GM23338 (cell line): ENCODE measurements at places on chromosomes 4 and X. TPM values are rescaled to one million over a fixed set of nuclear protein-coding genes. Genes with fewer than 3 reads are reported as not detected.
A peak's percentile ranks its signal among the peaks of the same experiment; 100 is the strongest.

IL15 gene
- total RNA-seq = 2.3 and 2.7 TPM in 2 replicates

WDR17 gene
- total RNA-seq = 4.3 and 4.7 TPM in 2 replicates

GRCh38 chr4:128571747-128572146, 237.8 kb upstream of the JADE1 start:
- DNase-seq = no peak

- DNase-seq = no peak
These were observed 42.4 kb downstream of the N4BP2 start for GRCh38 chr4:40099010-40099409.

PDGFRA gene
- total RNA-seq = 7.0 and 10.8 TPM in 2 replicates

DIPK2B gene
- not detected in 2 replicates for total RNA-seq

DNA sequence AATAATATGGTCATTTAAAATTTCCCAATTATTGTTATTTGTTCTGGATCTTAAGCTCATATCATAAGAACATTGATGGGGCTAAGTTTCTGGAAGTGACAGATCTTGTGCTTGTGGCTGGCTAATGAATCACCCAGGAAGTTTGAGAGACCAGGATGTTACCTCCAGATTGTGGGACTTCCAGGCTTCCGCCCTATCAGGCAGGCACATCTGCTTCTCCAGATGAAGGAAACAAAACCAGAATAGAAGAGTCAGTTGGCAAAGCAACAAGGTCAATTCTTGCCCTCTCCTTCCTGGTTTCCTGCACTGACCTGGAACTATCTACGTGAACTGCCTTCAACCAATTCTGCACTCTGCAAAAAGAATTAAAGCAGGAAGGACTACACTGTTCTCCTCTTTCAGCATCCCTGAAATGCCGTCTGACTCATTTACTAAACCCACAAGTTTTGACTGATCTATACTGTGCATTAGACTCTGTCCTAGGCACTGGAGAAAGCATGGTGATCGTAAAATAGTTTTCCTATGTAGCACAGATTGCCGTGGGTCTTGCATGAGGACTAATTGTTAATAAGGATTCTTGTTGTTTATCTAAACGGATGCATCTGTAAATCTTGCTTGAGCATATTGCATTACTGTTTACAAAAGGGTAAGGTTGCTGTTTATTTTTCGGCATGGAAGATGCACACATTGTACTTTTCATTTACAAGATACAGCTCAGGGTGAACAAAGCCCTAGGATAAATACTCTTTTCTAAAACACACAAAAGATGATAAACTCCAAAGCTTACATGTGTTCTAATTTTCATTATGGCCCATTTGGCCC, 74.6 kb downstream of the AMELX start:
- DNase-seq = no peak

TCEAL5 gene
- 1.8 and 2.0 TPM in 2 replicates for total RNA-seq

RIBC1 gene
- total RNA-seq = 0.39 and 0.45 TPM in 2 replicates

DNA sequence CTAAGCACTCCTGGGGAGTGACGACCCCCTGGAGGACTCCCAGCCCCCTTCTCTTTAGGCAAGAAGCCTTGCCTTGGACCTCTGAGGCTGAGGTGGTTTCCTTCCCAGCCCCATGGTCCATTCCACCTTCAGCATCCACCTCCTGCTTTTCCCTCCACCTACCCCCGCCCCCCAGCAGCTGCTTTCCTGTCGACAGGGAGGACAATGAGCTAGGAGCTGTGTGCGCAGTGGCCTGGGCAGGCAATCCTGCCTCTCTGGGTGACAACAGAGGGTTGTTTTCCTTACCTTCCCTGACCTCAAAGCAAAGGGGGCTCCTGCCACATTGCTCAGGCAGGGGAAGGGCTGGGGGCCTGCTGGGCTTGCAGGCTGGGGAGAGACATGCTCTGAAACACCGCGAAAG, 123.5 kb downstream of the BCOR start:
- peak; percentile 25 for DNase-seq

KLHL34 gene
- total RNA-seq = 1.1 and 1.9 TPM in 2 replicates

GPR82 gene
- not detected in 2 replicates for total RNA-seq

DNA sequence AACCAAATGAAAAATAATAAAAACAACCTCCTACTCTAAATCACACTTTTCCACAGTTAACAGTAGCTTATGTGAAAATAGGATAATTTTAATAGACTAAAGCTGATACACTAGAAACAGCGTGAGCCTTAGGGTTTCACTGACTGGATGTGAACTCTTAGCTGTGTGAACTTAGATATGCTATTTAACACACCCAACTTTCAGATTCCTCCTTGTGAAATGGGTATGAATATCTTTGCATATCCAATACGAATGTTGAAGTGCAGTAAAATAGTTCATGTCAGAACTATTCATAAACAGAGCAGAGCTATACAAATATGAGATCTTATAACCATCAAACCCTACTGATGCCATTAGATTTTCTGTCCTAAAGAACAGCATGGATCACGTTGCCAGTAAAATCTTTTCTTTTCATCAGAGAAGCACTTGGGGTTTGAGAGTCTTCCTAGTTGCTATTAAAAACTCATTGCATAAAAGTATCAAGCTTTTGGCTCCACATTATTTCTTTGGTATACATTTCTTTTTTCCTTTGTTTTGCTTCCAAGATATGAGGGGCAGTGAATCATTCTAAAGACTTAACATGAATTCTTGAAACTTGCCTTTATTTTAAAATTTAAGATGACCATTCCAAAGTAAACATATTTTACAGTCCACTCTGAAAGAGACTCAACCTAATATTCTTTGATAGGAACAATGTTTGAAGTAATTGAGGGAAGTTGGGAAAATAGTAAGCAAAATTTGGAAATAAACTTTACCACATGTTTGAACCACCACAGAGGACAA, 102.4 kb downstream of the CPE start:
- no peak for DNase-seq

SPATA4 gene
- total RNA-seq = not detected in 2 replicates

DNA sequence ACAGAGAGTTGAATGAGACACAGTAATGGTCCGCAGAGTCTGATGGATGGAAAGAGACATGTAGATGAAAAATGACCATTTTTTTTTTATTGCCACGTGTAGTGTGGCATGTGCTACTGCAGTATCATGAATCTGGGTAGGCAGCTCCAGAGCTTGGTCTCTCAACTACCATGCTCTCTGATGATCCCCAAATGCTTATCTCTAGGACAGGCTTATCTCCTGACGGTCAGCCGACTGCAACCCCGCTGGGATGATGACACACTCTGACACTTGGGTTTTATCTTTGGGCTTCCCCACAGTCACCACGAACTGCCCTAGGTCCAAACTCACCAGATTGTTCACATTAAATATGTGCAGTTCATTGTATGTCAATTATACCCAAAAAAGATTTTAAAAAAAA, 239.7 kb downstream of the QDPR start:
- no peak for DNase-seq

- DNase-seq = peak; percentile 18
These were observed 40.7 kb upstream of the CITED1 start for GRCh38 chrX:72346302-72346949.
